Melanocyte of skin (primary cell): ENCODE measurements at places on chromosomes 1 and 21. TPM values are rescaled to one million over a fixed set of nuclear protein-coding genes. Genes with fewer than 3 reads are reported as not detected.

Gene PLA2G2F
- total RNA-seq, result not detected in 2 replicates

Gene CYP4A11
- not detected in 2 replicates for total RNA-seq

Gene JAK1
- 58.2 and 104 TPM in 2 replicates for total RNA-seq

Gene ZNF683
- not detected in 2 replicates for total RNA-seq

Gene ATP13A2
- total RNA-seq, result 51.5 and 59.6 TPM in 2 replicates

Gene GJA9
- not detected in 2 replicates for total RNA-seq

Gene EXO5
- total RNA-seq, result 7.6 and 8.0 TPM in 2 replicates

Gene PLCH2
- not detected in 2 replicates for total RNA-seq

Gene OR2T33
- not detected in 2 replicates for total RNA-seq

Gene TFF2
- not detected in 2 replicates for total RNA-seq

Gene NGF
- total RNA-seq, result not detected in 2 replicates

Gene FLG
- total RNA-seq, result not detected in 2 replicates

Gene NEK2
- total RNA-seq, result 36.2 and 44.0 TPM in 2 replicates

Gene PLD5
- not detected in 2 replicates for total RNA-seq

Gene CELA2A
- not detected in 2 replicates for total RNA-seq

Gene SEC16B
- total RNA-seq, result 0.69 and 1.5 TPM in 2 replicates

Gene LAMB3
- total RNA-seq, result 2.0 and 3.2 TPM in 2 replicates

Gene NBPF14
- total RNA-seq, result 12.0 and 20.0 TPM in 2 replicates

Gene ANGPTL1
- total RNA-seq, result under 0.01 TPM in 1 of 2 replicates, not detected in the other

Gene KRTCAP2
- 126 and 144 TPM in 2 replicates for total RNA-seq

Gene OLIG2
- total RNA-seq, result not detected in 2 replicates
